Myocyte (in vitro differentiated cells): ENCODE measurements at places on chromosomes 7 and 10. TPM values are rescaled to one million over a fixed set of nuclear protein-coding genes. Genes with fewer than 3 reads are reported as not detected.

GRCh38 chr7:82210416-82211184 lies 233.0 kb downstream of the CACNA2D1 start:
- no peak for DNase-seq

GRCh38 chr7:116380025-116380424 lies 119.5 kb upstream of the CAV2 start:
- peak; percentile 83 for DNase-seq

DNA sequence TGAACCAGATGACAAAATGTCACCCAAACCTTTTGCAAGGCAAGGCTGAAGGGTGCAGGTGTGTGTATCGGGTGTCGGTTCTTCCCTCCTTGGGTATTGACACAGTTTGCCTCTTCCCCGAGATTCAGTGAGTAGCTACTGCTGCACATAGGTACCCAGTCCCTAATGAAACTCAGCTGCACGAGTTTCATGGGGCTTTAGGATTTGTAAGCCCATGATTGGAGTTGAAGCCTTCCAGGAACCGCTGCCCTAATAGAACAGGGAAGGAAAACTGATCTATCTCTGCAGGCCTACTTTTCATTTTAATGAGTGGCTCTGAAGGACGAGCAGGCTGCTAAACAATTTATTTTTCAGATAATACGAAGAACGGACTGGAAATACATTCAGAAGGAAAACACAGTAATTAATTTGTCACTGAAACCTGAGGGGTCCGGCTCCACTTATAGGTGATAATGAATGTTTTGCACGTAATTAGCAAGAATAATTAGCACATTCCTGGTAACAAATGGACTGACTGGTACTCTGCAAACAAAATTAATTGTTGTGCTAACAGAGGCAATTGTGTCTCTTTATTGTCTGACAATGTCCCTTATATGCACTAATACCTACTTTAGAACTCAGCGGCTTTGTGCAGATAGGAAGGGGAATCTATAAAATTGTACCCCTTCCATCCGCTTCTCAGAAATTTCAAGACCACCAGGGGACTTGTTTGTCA lies 49.6 kb upstream of the FZD8 start:
- no peak for DNase-seq

DNA sequence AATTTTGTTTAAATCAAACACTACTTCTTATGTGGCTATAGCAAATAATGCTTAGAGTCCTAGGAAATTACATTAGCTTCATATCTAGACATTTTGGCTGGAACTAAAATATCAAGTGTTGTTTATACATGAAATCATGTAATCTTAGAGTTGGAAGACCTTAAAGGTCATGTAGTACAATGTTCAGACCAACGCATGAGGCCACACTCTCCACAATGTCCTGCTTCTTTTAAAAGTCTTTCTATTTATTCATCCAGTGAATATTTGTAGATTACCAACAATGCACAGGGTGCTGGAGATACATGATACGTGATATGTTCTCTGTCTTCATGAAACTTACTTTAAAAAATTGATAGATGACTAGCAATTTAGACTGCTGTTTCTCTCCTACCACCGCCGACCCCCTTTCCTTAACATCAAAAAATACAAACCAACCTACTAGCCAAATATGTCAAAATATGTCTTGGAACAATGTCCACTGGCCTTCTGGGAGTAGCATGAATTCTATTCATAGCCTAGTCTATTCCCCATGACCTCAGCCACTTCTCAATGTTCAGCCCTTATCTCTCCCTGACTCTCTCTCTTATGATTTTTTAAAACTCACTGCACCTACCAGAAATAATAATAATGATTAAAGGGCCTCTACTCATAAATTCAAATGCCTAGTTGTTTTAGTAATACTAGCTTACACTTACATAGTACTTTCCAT lies 59.5 kb upstream of the CAV2 start:
- peak; percentile 62 for DNase-seq

- no peak for DNase-seq
Observed at GRCh38 chr7:39733881-39734632, 110.7 kb downstream of the RALA start.

GRCh38 chr7:44326261-44327125 lies 1.1 kb upstream of the CAMK2B start:
- peak; percentile 76 for DNase-seq

DNA sequence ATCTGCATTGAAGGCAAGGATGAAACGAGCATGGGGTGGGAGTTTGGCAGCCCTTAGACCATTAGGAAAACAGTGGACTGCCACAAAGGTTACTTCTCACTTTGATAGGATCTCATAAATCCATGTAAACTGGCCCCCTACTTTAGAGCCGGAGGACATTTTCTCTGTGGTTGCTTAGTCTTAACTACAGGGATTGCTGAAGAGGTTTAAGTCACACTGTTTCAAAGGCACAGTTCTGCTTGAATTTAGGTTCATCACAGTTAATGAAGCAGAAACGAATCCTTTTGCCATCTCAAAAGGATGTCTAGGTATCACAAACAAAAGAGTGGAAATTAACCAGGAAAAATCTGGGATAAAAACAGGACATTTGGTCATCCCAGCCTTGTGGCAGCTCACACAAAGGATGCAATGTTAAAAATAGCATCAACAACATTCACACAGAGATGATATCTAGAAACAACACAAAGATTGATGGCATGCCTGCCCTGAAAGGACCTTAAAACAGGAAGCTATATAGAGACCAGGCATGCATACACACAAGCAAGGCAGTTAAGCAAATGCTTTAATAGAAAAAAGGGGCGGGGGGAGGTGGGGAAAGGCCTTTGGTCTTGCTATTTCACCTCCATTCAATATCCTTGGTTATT lies 74.0 kb downstream of the DOCK4 start:
- peak; percentile 16 for DNase-seq

GRCh38 chr10:107451047-107451446 lies 286.5 kb upstream of the SORCS1 start:
- DNase-seq, result no peak

- peak; percentile 32 for DNase-seq
Observed at GRCh38 chr10:77715088-77715487, 77.5 kb upstream of the KCNMA1 start.

- no peak for DNase-seq
Observed at GRCh38 chr10:104957178-104957841, 316.2 kb downstream of the SORCS3 start.

Gene CLCN1
- not detected in 2 replicates for total RNA-seq

Gene ABLIM1
- 19.0 and 21.2 TPM in 2 replicates for total RNA-seq

Gene OR6B1
- total RNA-seq, result 0.03 TPM in 1 of 2 replicates, not detected in the other
